ENCODE measurements at places on chromosomes 3 and 15.

- DNase-seq, result no peak
Measured at GRCh38 chr3:38497031-38497430, 891 bp downstream of the EXOG start.

DNA sequence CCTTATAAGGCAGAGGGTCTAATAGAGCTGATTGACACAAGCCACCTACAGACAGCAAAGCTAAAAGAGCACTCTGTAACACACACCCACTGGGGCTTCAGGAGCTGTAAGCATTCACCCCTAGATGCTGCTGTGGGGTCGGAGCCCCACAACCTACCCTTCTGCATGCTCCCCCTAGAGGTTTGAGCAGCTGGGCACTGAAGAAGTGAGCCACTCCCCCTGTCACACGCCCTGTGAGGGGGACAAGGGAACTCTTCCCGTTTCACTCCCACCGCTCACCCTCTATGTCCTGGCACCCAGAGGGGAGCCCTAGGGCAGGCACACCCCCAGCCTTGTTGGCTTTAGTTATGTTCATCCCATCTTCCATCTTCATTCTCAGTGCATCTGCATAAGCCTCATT is 9.4 kb upstream of the CSTA start:
- no peak for DNase-seq

DNA sequence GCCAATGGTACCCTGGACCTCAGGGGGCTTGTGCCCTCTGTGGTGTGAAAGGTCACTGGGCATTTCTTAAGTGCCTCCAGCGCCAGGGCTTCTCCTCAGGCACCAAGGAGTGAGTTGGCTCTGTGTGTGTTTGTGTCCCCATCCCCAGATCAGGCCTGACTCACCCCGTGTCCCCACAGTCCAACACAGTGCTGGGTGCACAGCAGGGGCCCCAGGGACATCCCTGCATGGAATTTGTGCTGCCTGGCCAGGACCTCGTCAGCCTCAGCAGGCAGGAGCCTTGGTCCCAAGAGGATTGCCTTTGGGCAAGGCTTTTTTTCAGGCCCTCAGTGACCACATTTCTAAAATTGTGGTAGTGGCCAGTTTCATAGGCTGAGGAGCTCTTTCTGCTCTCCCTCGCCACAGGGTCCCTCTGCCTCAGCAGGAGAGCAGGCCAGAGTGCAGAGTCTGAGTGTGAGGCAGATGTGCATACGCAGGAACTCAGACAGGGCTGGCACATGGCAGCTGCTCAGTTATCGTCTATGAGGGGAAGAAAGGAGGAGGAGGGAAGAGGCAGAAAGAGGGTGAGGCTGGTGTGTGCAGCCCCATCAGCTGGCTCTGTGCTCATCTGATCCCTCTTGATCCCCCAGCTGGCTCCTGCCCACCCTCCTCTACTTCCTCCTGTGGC is 215.6 kb downstream of the RPLP1 start:
- DNase-seq, result no peak

DNA sequence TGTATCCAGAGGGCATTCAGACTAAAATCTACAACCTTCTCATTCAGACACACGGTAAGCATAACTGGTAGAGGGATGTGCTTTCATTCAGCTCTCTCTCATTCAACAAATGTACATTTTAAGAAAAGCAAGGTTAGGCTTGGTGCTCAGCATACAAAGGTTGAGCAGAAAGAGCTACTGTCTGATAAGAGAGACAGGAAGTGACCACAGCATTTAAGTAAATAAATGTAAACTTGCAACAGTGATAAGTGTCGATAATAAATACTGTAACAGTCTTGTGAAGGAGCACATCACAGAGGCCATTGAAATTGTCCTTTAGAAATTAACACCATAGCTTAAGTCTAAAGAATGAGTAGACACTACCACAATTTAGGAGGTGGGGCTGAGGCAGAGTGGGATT is 3.4 kb downstream of the CD96 start:
- DNase-seq, result no peak

GRCh38 chr3:108493862-108494261 is 16.5 kb downstream of the MYH15 start:
- no peak for DNase-seq

GRCh38 chr3:157832588-157832987 is 273.6 kb downstream of the SHOX2 start:
- DNase-seq, result no peak

DNA sequence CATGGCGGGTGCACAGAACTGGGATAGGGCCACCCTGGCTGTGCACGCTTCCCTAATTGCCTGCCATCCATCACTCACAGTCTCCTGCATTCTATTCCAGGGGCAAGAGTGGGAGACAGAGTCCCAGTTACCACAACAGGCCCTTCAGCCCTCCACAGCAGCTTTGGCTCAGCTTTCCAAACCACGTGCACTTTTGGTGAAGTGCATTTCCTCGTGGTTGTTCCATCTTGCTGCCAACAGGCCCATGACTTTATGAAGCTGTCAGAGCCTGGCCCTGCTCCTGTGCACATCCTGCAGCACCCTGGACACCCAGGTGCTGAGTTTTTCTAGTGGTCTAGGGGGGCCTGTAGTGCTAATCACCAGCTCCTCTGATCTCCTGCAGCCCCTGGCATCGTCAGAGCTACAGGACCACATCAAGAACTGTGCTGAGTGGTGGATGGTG is 110.2 kb downstream of the ADCY5 start:
- no peak for DNase-seq

DNA sequence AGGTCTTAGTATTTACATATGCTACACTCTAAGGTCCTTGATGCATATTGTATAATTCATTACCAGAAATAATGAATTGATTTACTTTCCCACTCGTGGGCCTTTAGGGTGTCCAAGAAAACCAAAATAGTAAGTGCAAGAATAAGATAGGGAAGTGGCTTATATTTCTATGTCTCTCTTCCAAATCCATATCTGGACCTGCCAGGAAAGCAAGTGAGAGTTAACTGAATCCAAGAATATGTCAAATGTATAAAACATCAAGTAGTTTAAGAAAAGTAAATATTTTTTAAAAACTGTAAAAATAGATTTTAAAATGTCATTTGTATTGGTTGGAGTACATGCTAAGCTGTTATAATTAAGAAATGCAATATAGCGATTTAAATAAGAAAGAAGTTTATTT is 1072.1 kb downstream of the OTOL1 start:
- DNase-seq, result no peak

DNA sequence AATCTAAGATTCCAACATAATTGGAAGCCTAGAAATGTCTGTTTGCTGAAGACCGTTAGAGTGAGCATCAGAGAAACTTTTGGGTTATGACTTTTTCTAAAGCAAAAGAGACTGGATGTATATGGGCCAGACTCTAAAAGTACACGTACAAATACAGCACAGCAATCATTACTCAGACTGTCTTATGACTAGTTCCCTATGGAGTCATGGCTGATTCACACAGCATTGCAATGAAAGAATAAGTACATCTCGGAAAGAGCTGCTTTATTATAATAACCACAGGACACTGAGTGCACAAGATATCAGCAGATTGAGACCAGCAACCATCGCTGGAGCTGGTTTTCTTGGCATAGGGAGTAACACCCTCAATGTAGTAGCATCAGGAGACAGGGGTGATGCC is 618.6 kb downstream of the NLGN1 start:
- DNase-seq, result no peak

DNA sequence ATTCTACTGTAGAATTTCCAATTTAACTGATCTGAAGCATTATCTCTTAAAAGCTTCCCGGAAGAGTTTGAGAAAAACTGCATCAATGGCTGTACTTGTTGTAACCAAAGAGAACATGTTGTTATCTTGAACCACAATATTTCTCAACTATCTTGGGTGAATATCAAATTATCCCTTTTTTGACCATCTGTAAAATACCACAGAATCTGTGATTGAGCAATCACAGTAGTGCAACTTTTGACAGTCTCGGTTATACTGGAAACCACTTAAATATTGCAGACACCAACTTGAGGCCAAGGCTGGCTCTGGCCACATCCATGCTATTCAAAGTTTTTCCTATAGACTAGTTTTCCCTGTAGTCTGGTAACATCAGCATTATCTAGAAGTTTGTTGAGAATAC is 842.8 kb upstream of the EPHA6 start:
- no peak for DNase-seq

DNA sequence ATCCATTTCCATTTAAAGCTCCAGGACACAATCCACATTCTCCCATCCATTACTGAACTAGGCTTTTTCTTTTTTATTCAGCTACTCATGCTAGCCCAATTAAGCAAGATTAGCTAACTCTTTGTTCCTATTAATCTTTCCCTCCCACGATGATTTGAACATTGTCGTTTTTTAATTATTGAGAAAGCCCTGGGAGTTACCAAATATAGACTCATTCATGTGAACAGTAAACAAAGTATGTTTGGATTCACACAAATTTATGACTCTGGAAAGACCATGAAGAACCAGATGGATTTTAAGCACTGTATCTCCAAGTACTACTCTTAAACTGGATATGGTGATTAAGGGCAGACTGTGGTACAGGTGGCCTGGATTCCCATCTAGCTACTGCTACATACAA is 82.2 kb downstream of the STRIT1 start:
- DNase-seq, result no peak

DNA sequence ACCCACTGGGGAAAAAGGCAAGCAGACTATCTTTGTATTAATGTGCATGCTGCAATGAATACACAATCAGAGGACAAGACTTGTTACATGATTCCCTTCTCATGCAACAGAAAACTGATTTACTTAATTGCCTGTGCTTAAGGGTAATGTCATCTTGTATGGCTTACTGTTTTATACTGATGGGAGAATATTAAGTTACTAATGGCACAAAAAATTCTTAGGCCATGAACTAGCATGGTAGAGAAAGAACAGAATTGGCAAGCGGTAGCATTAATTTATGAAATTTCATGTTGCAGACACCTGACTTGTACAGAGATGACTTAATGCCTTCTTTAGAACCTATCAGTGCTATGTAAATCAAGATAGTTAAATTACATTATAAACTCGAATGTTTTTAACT is 282.3 kb downstream of the CNTN3 start:
- DNase-seq, result no peak

- DNase-seq, result no peak
Measured at GRCh38 chr3:97350971-97351370, 413.6 kb upstream of the ARL6 start.

- DNase-seq, result peak; percentile 31
Measured at GRCh38 chr3:115040673-115041286, 106.3 kb downstream of the ZBTB20 start.

GRCh38 chr3:88589138-88589537 is 439.4 kb downstream of the C3orf38 start:
- no peak for DNase-seq

DNA sequence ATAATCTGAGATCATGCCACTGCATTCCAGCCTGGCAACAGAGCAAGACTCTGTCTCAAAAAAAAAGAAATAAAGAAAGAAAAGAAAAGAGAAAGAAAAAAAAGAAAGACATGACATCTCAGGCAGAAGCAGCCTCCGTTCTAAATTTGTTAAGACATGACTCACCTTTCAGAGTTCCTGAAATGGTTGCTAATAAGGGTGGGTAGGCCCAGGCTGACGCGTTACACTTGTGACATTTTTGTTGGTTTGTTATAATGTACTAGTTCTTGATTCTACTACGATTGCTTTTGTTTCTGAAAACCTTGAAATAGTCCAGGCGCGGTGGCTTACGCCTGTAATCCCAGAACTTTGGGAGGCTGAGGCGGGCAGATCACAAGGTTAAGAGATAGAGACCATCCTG is 21.0 kb downstream of the SLC25A20 start:
- DNase-seq, result no peak

DNA sequence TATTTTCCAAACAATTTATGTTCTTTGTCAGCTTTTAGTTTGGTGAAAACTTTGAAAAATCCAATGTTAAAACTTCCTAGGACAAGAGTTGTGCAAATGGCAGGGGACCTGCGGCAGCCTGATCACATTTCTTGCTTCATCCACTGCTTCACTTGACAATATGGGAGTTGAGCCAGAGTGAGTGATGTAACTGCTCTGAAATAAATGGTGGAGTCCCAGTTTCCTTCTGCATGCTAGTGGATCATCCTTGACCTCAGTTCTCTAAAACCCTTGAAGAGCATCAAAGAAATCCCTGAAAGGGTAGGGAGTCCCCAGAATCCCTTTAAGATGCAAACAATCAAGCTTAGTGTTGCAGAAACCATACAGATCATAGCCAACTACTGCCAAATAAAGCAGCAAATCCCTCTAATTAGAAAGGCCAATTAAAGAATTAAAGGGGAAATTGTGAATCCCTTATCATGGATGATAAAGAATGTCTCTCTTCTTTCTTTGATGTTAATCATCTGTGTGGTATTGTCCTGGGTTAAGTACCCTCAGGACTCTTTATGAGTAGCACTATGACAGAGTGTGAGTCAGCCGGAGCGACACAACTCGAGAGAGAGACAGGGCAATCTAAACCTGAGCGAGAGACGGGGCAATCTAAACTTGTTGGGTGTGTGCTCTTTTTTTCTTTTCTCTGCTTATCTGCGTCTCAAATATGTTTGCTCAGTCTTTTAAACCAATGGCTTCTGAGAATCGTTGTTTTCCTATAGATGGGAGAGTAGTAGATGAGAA is 41.8 kb upstream of the GAP43 start:
- DNase-seq, result no peak

- no peak for DNase-seq
Measured at GRCh38 chr15:33068007-33068481, 126.5 kb downstream of the FMN1 start.

- no peak for DNase-seq
Measured at GRCh38 chr3:107939691-107940442, 151.0 kb downstream of the CD47 start.

GRCh38 chr3:178406206-178406605 is 130.0 kb upstream of the KCNMB2 start:
- no peak for DNase-seq

- peak; percentile 55 for DNase-seq
Measured at GRCh38 chr15:65400760-65401610, 21.8 kb downstream of the IGDCC4 start.

GRCh38 chr3:114904633-114905032 is 242.5 kb downstream of the ZBTB20 start:
- no peak for DNase-seq

GRCh38 chr15:33913459-33913858 is 54.8 kb upstream of the CHRM5 start:
- no peak for DNase-seq

All from activated CD4-positive, CD25-positive, alpha-beta regulatory T cell treated with anti-CD3 and anti-CD28 coated beads, Interleukin-2, amount 50 U/mL, for 72 hours (primary cell).